ENCODE measurements at places on chromosomes 5 and 9. TPM values are rescaled to one million over a fixed set of nuclear protein-coding genes. Genes with fewer than 3 reads are reported as not detected.

DNA sequence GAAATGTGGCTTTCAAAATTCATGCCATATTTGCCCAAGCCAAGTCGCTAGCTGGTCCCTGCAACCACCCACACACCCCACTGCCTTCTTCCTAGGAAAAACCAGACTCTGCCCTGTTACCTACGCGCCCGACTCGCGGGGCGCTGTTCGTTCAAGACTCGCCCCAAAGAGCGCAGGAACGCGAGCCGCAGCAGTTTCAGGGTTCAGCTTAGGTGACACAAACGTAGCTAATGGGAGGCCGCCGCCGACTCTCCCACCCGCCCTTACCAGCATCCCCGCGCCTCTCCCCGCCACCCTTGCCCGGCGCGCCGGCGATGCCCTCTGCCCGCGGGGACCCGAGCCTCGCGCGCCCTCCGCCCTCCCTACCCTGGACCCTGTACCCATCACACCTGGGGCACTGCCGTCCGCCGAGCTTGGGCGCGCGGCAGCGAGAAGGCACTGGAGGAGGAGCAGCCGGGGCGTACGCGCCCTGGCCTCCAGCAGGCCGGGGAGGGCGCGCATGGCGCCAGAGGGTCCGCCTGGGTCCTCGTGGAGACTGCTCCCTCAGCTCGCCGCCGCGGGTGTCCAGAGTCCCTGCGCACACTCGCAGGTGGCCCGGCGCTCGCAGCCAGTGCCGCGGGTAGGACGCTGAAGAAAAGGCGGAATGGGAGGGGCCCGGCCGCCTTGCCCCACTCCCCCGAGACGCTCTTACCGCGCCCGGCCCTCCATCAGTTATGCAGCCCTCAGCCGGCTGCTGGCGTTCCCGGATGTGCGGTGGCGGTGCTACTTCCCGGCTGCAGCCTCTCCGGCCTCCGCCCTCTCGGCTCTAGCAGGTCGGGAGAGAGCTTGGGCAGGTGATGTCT is at the start of gene EMB:
Gene EMB (minus strand): TSS at position 638 of the 842 bp plus-strand sequence. CDS start 137 bp downstream, at position 501.
- DNase-seq: peak; percentile 54
- H3K27ac ChIP-seq: peak within 1 kb of the TSS; percentile 93
- H3K36me3 ChIP-seq: no peaks in the 10 kb centered on the region
- H3K4me1 ChIP-seq: peaks cover 13% of the 10 kb centered on the region
- H3K4me3 ChIP-seq: peak within 1 kb of the TSS; percentile 94

Gene UCK1
- total RNA-seq: 56.4 TPM

DNA sequence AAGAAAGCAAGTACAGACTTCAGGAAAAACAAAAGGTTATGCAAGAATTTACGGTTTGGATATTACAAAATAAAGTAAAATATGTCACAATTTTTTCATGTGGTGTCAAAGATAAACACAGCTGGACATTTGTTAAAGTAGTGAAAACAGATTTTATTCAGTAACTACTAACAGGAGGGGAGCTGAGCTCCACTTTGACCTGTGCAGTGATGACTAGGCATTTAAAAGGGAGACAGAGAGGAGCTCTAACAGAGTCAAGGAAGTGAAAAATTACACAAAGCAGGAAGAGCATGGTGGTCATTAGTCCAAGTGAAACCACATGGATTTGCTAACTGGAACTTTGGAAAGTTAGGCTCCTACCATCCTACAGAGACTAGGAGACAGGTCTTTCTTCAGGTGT is 263.6 kb upstream of the PCSK5 start:
- H3K4me1 ChIP-seq: no peaks in the 10 kb centered on the region
- H3K36me3 ChIP-seq: no peaks in the 10 kb centered on the region
- no peak for DNase-seq
- H3K27ac ChIP-seq: no peak overlapping the region
- no peak overlapping the region for H3K4me3 ChIP-seq
- no peaks in the 10 kb centered on the region for H3K27me3 ChIP-seq

GRCh38 chr9:136234597-136234996 is 11.0 kb downstream of the QSOX2 start:
- no peak overlapping the region for H3K4me3 ChIP-seq
- DNase-seq: no peak
- H3K27me3 ChIP-seq: no peaks in the 10 kb centered on the region
- H3K4me1 ChIP-seq: peaks cover 5% of the 10 kb centered on the region

Data from neural crest cell (in vitro differentiated cells).